Activated naive CD4-positive, alpha-beta T cell treated with anti-CD3 and anti-CD28 coated beads for 36 hours (primary cell): ENCODE measurements at places on chromosomes 7 and 10. TPM values are rescaled to one million over a fixed set of nuclear protein-coding genes. Genes with fewer than 3 reads are reported as not detected.

GRCh38 chr7:3408814-3409595 is 108.0 kb downstream of the SDK1 start:
- no peaks in the 10 kb centered on the region for H3K36me3 ChIP-seq
- peak overlapping the region; percentile 56 for H3K27ac ChIP-seq
- H3K27me3 ChIP-seq: peaks cover 2% of the 10 kb centered on the region
- no peak for DNase-seq

Gene WDR91
- 10.6 TPM for total RNA-seq

Gene HMX2
- total RNA-seq: 0.99 TPM

Gene SYNPO2L
- total RNA-seq: not detected

DNA sequence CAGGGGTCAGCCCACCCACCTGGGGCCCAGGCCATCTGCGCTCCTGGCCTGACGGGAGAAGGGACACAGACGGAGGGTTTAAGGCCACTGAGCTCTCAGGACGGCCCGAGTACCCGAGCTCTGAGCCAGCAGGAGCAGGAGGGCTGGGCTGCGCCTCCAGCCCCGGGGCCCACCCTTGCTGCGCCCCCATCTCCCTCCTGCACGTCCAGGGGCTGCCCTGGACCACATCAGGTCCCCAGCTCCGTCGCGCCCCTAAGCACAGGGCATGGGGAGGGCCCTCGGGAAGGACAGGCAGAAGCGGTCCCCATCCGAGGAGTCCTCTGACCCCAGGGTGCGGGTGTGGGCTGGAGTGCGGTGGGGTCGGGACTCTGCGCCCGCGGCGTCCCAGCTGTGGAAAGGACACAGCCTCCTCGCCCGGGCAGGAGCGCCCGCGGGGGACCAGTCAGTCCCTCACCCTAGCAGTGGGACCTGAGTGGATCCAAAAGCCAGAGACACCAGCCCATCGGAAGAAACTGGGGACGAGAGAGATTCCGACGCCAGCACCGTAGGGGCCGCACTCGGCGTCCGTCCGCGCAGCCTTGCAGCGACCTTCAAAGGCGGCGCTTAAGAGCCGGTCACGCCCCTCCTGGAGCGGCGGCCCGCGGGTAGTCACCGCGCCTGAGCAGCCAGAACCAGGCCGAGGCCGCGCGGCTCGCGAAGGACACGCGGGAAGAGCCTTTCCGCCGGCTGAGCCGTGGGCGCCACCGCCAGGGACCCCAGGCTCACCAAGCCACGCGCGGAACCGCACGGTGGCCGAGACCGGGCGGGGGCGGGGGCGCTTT is 15.9 kb downstream of the CAMK2B start:
- H3K4me3 ChIP-seq: peak overlapping the region; percentile 32
- peaks cover 8% of the 10 kb centered on the region for H3K27me3 ChIP-seq
- peak; percentile 46 for DNase-seq
- H3K36me3 ChIP-seq: no peaks in the 10 kb centered on the region
- peaks cover 3% of the 10 kb centered on the region for H3K4me1 ChIP-seq

Gene GRID2IP
- 0.10 TPM for total RNA-seq

DNA sequence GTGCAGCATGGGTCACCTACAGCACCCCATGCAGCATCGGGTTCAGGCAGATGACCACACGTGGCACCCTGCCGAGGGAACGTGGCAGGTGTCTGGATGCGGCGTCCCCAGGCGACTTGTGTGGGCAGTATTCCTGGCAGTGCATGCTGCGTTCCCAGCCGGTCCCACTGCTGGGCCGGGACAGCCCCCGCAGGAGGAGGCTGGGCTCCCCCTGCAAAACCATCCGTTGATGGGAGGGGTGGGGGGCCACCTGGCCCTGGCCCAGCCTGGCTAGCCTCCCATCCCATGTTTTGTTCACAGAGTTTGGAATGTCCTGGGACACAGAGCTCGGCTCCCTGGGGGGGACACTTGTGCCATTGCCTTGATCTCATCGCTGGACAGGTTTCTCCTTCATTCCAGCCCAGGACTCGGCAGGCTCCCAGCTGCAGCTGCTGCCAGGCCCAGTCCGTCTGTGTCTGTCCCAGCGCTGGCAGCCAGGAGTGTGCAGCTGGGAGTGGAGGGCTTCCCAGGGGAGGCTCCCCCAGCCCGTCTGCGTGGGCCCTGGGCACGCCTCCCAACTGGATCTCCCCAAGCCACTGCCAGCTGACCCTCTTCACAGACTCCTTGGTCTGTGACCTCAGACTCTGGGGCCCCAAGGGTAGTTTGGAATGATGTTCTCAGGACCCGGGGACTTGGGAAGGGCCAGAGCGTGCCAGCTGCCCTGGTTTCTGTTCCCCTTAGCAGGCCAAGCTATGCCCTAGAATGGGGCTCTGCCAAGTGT is 32.6 kb downstream of the TMEM270 start:
- no peaks in the 10 kb centered on the region for H3K27me3 ChIP-seq
- no peak overlapping the region for H3K4me3 ChIP-seq
- H3K27ac ChIP-seq: no peak overlapping the region
- DNase-seq: no peak

- peaks cover 20% of the 10 kb centered on the region for H3K4me1 ChIP-seq
- no peaks in the 10 kb centered on the region for H3K36me3 ChIP-seq
- no peaks in the 10 kb centered on the region for H3K27me3 ChIP-seq
- no peak for DNase-seq
- no peak overlapping the region for H3K27ac ChIP-seq
Measured at GRCh38 chr10:71981015-71981875, 17.1 kb downstream of the CHST3 start.

DNA sequence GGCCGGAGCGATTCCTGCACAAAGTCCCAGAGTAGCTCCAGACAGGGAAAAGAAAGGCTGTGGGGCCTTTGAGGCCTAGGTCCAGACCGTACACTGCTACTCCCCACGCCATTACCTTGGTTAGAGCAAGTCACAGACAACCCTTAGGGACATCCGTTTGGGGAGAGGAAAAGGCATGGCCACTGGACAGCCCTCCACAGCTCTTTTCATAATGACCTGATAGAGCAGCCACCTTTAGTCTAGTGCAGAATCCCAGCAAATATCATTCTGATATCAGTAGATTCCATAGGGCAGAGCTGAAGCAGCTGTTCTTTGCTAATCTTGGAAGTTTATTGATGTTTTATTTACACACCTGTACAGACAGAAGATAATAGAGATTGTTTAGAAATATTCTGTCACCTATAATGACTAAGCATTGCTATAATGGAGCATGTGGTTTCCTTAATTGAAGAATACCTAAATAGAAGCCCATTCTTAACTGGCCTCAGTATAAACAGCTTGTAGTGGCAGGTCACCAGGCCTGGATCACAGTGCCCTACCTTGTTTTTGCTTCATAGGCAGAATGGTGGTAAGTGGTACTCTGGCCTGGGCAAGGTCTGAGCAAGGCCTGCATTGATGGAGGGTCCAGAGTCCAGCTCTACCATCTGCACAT is 27.9 kb downstream of the OGDH start:
- DNase-seq: no peak
- H3K4me1 ChIP-seq: peaks cover 85% of the 10 kb centered on the region
- H3K36me3 ChIP-seq: peaks cover 12% of the 10 kb centered on the region
- H3K27me3 ChIP-seq: no peaks in the 10 kb centered on the region

Gene ANKRD30A
- total RNA-seq: not detected

GRCh38 chr7:31442626-31443025 is 71.3 kb upstream of the ITPRID1 start:
- H3K27me3 ChIP-seq: no peaks in the 10 kb centered on the region
- no peaks in the 10 kb centered on the region for H3K36me3 ChIP-seq
- no peak overlapping the region for H3K4me3 ChIP-seq
